ENCODE measurements at places on chromosomes 7 and 10. TPM values are rescaled to one million over a fixed set of nuclear protein-coding genes. Genes with fewer than 3 reads are reported as not detected.

Gene ELOVL3
- 0.22 TPM for total RNA-seq

Gene TMEM213
- not detected for total RNA-seq

Gene GPRIN2
- 24.9 TPM for total RNA-seq

Gene ENKUR
- 0.43 TPM for total RNA-seq

Gene AGR2
- 155 TPM for total RNA-seq

Gene ADAMTS14
- total RNA-seq, result 0.09 TPM

Gene EBLN1
- 0.19 TPM for total RNA-seq

Gene SCIN
- total RNA-seq, result 0.70 TPM

Gene OSBPL3
- total RNA-seq, result 14.2 TPM

Gene EPHA1
- not detected for total RNA-seq

Gene ERVW-1
- total RNA-seq, result not detected

Gene PHYHIPL
- 0.54 TPM for total RNA-seq

Gene CASP2
- total RNA-seq, result 30.8 TPM

Gene CACNB2
- not detected for total RNA-seq

Gene ABCB4
- not detected for total RNA-seq

Gene IFIT5
- 11.4 TPM for total RNA-seq

Gene RPEL1
- not detected for total RNA-seq

Gene GNAT3
- total RNA-seq, result not detected

Gene CALML5
- total RNA-seq, result not detected

Gene ABCB1
- 0.09 TPM for total RNA-seq

Gene TCF7L2
- 24.3 TPM for total RNA-seq

Gene AMZ1
- total RNA-seq, result not detected

Gene OR9A2
- not detected for total RNA-seq

Gene VDAC2
- total RNA-seq, result 295 TPM
